Left ventricle myocardium superior (tissue), 1 donor: ENCODE measurements at places on chromosomes 5 and 9. TPM values are rescaled to one million over a fixed set of nuclear protein-coding genes. Genes with fewer than 3 reads are reported as not detected.

The SLC6A3 gene
- not detected for total RNA-seq

DNA sequence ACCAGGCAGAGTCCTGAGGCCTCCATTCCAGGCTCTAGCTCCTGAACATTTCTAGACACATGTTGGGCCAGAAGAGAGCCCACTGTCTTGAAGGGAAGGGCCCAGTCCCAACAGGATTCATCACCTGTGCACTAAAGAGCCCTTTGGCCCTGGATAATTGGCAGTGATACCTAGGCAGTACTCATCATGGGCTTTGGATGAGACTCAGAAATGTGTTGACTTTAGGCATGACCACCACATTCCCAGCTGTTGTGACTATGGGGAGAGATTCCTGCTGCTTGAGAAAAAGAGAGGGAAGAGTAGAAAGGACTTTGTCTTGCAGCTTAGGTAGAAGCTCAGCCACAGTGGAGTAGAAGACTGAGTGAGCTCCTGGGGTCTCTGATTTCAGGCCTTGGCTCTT, 138.4 kb upstream of the DAPK1 start:
- DNase-seq, result no peak

GRCh38 chr5:149526845-149527590, 24.2 kb downstream of the CSNK1A1 start:
- DNase-seq, result no peak

The ANKRD31 gene
- not detected for total RNA-seq

- DNase-seq, result no peak
Measured at GRCh38 chr5:94693845-94694370, 75.4 kb downstream of the SLF1 start.

The PRRC1 gene
- 22.2 TPM for total RNA-seq

The GPR150 gene
- not detected for total RNA-seq

DNA sequence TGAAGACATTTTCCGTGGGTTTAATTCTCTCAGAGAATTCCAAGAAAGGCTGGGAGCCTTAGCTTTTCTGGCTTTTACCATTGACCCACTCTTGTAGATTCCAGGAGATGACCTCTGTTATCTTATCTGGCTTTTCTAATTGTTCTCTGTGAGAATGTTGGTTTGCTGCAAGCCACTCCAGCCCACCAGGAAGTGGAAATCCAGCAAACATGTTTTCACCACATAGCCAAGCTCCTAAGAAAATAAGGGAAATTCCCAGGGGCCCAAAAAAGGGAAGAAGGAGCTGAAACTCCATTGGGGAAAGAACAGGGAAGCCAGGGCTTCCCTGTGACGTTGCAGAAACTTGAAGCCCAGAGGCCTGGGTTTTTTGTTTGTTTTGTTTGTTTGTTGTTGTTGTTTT, 19.7 kb downstream of the GPR107 start:
- no peak for DNase-seq

The FOXD4 gene
- total RNA-seq, result 0.12 TPM

The PHF24 gene
- 0.10 TPM for total RNA-seq

DNA sequence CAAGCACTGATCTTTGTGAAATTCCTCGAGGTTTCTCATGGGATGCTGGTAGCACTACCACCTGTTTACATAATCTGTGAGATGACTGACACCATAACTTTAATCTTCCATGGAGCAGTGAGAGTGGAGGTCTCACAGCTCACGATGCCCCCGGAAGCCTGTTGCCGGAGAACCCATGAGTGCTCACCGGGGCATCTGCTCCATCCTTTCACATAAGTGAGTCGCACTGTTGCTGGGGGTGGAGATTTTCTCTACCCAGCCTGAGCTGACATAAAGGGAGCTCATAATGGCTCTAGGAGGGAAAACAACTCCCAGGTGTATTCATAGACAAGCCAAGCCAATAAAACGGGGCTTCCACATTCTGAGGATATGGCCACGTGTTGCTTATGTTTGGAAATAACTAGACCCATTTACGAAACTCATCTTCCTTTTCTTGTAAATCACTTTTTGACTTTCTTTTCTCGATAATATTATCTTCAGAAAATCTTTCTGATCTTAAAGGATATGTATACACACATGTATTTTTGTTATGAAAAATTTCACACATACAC, 11.2 kb upstream of the GFPT2 start:
- no peak for DNase-seq

The NHP2 gene
- total RNA-seq, result 74.5 TPM

- DNase-seq, result no peak
Measured at GRCh38 chr9:28909526-28909925, 1336.2 kb upstream of the C9orf72 start.

- no peak for DNase-seq
Measured at GRCh38 chr5:149596712-149597111, 15.4 kb downstream of the ARHGEF37 start.

DNA sequence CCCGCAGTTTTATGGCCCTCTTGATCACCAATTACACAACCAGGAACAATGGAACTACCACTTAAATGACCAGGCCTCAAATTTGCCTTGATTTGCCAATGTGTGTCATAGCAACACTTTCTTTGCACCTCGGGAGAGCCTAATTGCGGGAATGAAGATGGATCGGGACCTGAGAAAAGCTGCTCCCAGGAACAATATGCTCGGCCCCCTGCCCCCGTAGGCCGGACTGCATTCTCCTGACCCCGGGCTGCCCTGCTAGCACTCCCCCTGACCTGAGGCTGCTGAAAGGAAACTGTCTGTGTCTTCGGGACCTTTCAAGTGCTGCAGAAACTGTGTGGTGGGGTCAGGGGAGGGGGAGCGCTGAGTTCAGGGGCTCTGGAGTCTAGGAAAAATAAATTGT, 294.3 kb upstream of the IRX1 start:
- DNase-seq, result no peak

GRCh38 chr5:100841358-100842076, 61.6 kb downstream of the ST8SIA4 start:
- DNase-seq, result no peak

The WWC1 gene
- total RNA-seq, result 4.3 TPM

GRCh38 chr5:133782736-133783135, 170.4 kb upstream of the FSTL4 start:
- DNase-seq, result no peak

The IL9 gene
- total RNA-seq, result not detected

The PCDHAC2 gene
- 0.10 TPM for total RNA-seq

The ARPC5L gene
- 41.1 TPM for total RNA-seq

The SPATA9 gene
- not detected for total RNA-seq

DNA sequence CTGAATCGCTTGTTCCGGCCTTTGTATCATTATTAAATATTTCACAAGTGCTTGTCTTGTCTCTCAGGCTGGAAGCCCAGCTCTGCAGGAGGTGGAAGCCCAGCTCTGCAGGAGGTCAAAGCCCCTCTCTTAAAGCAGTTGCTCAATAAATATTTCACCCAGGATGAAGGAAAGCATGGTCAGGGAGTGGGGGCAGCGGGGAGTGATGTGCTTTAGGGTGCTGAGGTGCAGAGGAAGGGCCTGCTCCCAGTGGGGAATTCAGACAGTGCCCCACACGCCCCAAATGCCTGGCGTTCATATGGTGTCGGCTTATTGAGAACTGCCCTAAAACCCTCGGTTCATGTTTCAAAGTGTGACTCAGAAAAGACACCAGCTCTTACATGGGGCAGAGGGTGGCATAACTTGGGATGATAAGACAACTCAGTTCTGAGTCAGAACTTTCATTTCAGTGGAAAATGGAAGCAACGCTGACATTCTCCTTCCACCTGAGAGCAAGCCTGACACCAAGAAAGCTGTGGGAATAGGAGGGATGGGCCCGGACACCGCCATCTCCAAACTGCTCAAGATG, 114.3 kb upstream of the DAP start:
- DNase-seq, result no peak

The TXNDC15 gene
- 46.5 TPM for total RNA-seq

GRCh38 chr5:172106511-172107356, 81.3 kb downstream of the STK10 start:
- DNase-seq, result peak; percentile 79

DNA sequence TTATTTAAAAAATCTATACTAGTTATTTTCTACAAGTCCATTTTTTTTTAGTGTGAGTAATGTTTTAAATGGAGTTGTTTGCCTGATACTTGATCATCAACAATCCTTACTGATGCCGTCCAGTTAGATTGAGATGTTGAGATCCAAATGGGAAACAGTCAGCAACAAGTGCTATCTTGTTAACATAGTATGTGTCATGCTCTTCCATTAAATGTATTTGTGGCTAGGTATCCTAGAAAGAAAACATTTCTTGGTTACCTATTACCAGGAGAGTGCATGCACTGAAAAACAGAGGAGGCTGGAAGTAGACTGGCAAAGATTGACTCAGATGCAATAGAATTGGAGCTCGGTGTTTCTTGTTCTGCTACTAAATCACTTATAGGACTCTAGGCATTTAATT, 123.4 kb upstream of the MAN2A1 start:
- DNase-seq, result no peak

- no peak for DNase-seq
Measured at GRCh38 chr5:172276214-172276613, 7.3 kb downstream of the UBTD2 start.

DNA sequence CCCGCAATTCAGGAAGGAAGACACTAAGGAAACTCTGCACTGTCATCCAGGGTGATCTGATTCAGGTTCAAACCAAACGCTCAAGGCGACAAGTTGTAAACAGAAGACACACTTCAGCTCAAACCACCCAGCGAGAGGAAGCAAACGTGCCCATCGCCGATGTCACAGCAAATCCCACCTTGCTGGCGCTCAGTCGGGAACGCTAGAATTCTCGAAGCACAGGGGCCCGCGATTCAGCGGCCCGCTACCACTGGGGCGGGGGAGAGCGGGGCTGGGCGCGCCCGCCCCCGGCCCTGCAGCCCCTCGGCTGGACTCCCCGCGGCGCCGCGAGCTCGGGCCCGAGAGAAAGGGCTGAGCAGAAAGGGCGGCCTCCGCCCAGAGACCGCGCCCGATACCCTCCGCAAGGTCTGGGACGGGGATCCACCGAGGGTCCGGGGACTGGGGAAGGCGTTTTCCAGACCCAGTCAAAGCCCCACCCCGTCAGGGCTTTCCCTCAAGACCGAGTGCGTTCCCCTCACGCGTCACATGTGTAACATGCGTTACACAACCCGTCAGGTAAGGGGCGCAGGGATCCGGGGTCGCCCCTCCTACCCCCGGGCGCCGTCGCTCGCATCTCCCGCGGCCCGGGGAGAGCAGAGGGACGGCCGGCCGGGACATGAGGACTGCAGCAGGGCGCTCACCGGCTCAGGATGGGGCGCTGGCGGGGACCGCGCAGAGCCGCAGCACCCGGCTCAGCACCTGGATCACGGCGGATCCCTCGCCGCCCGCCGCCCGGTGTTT, 469 bp downstream of the AGTPBP1 start:
- no peak for DNase-seq

DNA sequence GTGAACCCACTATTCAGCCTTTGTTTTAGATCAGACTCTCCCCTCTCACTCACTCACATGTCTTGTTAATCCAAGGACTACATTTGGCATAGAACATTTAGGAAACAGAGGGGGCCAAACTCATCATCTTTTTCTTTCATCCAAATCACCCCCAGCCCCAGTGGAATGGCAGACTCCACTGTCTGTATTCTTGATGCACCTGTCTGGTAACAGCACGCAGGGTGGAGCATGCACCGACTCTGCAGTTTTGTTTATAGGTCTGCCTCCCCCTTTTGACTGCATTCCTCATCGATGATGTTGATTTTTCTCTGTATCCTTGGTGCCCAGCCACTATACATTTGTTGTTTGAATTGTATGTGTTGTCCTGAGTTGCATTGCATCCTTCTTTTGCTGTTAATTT, 66.0 kb downstream of the ANGPTL2 start:
- DNase-seq, result no peak

The CARTPT gene
- not detected for total RNA-seq

DNA sequence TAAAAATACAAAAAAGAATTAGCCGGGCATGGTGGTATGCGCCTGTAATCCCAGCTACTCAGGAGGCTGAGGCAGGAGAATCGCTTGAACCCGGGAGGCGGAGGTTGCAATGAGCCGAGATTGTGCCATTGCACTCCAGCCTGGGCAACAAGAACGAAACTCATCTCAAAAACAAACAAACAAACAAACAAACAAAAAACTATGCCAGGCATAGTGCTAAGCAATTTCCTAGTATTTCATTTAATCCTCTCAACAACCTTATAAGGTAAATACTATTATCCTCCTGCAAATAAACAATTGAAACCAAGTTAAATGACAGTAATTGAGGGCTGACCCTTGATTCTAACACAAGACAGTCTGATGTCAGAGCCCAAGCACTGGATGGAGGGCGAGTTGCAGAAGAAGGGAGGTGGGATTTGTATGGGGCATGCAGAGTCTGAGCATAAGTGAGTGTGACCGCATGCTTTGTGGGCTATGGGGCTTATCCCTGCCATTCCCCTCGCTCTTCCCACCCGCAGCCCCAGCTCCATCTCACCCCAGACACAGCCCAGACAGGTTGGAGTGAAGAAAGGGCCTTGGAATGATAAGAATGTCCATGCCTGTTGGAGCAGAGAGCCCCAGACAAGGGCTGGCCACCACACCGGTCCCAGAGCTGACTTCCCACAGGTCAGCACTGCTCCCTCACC, 24.3 kb upstream of the RPS14 start:
- no peak for DNase-seq

The HTR4 gene
- total RNA-seq, result not detected

DNA sequence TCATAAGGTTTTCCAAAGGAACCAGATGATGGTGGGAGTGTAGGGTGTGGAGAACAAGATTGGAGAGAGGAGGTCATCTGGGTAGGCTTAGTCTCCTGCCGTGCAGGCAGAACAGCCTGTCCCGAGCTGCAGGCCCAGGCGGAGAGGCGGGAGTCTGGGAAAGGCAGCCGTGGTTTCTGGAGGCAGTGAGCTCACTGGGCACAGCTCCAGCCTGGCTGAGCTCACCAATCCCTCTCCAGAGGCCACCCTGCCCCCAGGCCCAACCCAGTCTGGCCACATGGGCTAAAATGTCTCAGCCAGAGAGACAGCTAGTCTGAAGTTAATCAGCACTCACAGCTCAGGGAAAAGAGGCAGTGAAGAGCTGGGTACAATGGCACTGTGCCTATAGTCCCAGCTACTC, 12.3 kb downstream of the P4HA2 start:
- DNase-seq, result peak; percentile 97

- DNase-seq, result no peak
Measured at GRCh38 chr9:87580941-87581438, 83.3 kb downstream of the DAPK1 start.

GRCh38 chr5:102901424-102902134, 146.5 kb downstream of the PAM start:
- DNase-seq, result no peak

The LCN6 gene
- total RNA-seq, result 17.4 TPM

DNA sequence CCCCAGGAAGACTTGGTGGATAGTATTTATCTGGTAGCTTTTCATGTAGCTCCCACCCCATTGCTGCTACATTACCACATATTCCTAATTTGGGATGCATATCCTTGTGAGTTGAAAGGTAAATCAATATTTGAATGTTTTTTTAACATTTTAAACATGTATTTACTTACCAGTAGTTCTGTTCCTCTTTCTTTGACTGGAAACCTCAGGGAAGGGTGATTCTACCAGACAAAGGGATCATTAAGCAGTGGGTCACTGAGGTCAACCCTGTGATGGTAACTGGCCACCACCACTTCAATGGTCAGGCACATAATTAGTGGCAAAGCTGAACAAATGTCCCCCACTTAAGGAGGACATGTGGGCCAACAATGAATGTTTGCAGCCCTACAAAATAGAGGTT, 27.2 kb upstream of the KLF9 start:
- no peak for DNase-seq
